ENCODE measurements at places on chromosomes 13 and 19.

DNA sequence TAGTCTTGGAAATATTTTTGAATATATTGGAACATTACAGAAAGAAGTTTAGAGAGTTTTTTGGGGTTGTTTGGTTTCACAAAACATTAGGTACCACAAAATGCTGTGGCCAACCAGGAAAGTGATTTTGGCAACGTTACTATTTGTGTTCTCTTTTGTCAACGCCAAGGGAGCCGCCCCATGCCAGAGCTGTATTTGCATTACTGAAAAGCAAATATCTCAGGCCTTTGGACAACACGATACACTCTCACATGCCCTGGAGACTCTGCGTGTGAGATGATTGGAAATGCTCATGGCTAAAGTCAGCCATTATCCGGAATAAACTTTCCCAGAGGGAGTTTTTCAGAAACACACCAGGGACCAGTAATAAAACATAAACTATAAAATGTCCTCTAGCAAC, 324.6 kb downstream of the SHISA2 start:
- no peak for DNase-seq

GRCh38 chr13:40164133-40164532, 502.3 kb downstream of the FOXO1 start:
- DNase-seq = no peak

GRCh38 chr19:52226652-52227051, 36.8 kb downstream of the PPP2R1A start:
- DNase-seq = no peak

GRCh38 chr13:69947582-69947981, 160.0 kb upstream of the ATXN8OS start:
- no peak for DNase-seq

- no peak for DNase-seq
Observed at GRCh38 chr13:76597868-76598267, 288.3 kb downstream of the KCTD12 start.

- no peak for DNase-seq
Observed at GRCh38 chr13:73177916-73178565, 119.2 kb downstream of the KLF5 start.

- no peak for DNase-seq
Observed at GRCh38 chr19:23784274-23784673, 25.6 kb upstream of the ZNF681 start.

DNA sequence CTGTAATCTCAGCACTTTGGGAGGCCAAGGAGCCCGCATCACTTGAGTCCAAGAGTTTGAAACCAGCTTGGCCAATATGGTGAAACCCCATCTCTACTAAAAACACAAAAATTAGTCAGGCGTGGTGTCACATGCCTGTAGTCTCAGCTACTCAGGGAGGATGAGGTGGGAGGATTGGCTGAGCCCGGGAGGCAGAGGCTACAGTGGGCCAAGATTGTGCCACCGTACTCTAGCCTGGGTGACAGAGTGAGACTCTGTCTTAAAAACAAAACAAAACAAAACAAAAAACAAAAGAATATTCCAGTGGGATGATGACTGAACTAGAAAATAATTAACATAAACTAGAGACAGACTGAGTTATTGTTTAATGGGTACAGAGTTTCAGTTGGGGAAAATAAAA, 81.7 kb upstream of the ABCC4 start:
- DNase-seq = no peak
